Smooth muscle cell of the pulmonary artery (primary cell): ENCODE measurements at places on chromosomes 7 and 10. TPM values are rescaled to one million over a fixed set of nuclear protein-coding genes. Genes with fewer than 3 reads are reported as not detected.

WEE2 gene
- total RNA-seq, result not detected in 2 replicates

SEMA3D gene
- 11.8 and 22.5 TPM in 2 replicates for total RNA-seq

EGR2 gene
- 0.36 and 1.7 TPM in 2 replicates for total RNA-seq

DIP2C gene
- 27.9 and 40.9 TPM in 2 replicates for total RNA-seq

AGAP6 gene
- 2.9 and 4.0 TPM in 2 replicates for total RNA-seq

HABP2 gene
- not detected in 2 replicates for total RNA-seq

SFTPA1 gene
- not detected in 2 replicates for total RNA-seq

ITGA8 gene
- total RNA-seq, result 43.7 and 210 TPM in 2 replicates

ZNF365 gene
- total RNA-seq, result 6.0 and 11.0 TPM in 2 replicates

EPO gene
- not detected in 2 replicates for total RNA-seq

RASA4B gene
- 7.7 and 10.0 TPM in 2 replicates for total RNA-seq

HMX3 gene
- total RNA-seq, result not detected in 2 replicates

ST8SIA6 gene
- 0.13 TPM in 1 of 2 replicates, not detected in the other for total RNA-seq

ANLN gene
- total RNA-seq, result 11.5 and 27.8 TPM in 2 replicates

BLNK gene
- 0.07 TPM in 1 of 2 replicates, not detected in the other for total RNA-seq

PARD3 gene
- total RNA-seq, result 51.8 and 54.5 TPM in 2 replicates

EBF3 gene
- total RNA-seq, result 1.6 and 6.5 TPM in 2 replicates

IFIT3 gene
- total RNA-seq, result 7.5 and 19.9 TPM in 2 replicates

CUX1 gene
- total RNA-seq, result 88.7 and 138 TPM in 2 replicates

CASP7 gene
- 19.8 and 27.6 TPM in 2 replicates for total RNA-seq

PGAM2 gene
- 0.52 and 3.3 TPM in 2 replicates for total RNA-seq

SLC39A12 gene
- total RNA-seq, result not detected in 2 replicates

MYPN gene
- total RNA-seq, result 1.6 and 2.3 TPM in 2 replicates

ADCY1 gene
- 0.03 and 0.26 TPM in 2 replicates for total RNA-seq

SEC31B gene
- total RNA-seq, result 2.7 and 4.8 TPM in 2 replicates

MKX gene
- total RNA-seq, result 0.13 TPM in 1 of 2 replicates, not detected in the other

OPN1SW gene
- total RNA-seq, result not detected in 2 replicates

MYL10 gene
- not detected in 2 replicates for total RNA-seq

FAM180A gene
- total RNA-seq, result 51.3 and 119 TPM in 2 replicates
